T follicular helper cell (primary cell): ENCODE measurements at places on chromosomes 5 and 9.

GRCh38 chr9:96087669-96088299, 212.3 kb downstream of the ERCC6L2 start:
- no peak for DNase-seq

- no peak for DNase-seq
Observed at GRCh38 chr9:78644359-78644758, 347.4 kb downstream of the PSAT1 start.

GRCh38 chr9:6096821-6097220, 81.4 kb upstream of the RANBP6 start:
- DNase-seq: no peak

GRCh38 chr5:1184481-1184880, 16.9 kb upstream of the SLC6A19 start:
- no peak for DNase-seq

DNA sequence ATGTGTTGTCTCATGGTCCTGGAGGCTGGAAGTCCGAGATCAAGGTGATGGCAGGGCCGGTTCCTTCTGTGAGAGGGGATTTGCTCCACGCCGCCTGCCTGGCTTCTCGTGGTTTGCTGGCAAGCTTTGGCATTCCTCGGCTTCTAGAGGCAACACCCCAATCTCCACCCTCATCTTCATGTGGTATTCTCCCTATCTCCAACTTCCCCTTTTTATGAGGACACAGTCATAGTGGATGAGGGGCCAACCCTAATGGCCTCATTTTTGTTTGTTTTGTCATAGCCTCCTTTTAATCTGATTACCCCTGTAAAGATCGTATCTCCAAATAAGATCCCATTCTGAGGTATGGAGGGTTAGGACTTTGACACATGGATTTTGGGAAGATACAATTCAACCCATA, 41.7 kb upstream of the CLK4 start:
- no peak for DNase-seq

DNA sequence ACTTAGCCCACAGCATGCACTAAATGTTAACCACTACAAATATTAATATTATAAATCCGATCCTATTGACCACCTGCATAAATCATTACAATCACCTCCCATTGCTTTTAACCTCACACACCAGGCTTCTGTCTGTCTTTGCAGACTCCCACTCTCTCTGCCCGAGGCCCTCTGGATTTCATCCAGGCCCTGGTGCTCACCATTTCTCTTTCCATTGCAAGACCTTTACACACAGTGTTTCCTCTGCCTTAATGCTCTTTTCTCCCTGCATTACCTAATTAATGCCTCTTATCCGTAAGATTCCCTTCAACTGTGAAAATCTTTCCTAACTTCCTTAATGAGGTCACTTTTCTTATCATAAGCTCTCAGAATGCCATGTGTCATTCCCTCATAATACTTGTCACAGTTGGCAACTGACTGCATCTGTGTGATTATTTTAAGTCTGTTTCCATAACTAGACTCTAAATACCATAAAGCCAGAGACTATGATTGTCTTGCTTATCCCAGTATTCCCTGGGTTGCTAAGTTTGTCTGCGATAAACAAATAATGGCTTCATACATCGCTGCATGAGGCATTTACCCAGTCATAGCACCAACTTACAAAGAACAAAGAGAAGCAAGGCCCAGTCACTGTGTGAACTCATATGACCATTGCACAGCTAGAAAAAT, 155.1 kb downstream of the CCDC192 start:
- no peak for DNase-seq

DNA sequence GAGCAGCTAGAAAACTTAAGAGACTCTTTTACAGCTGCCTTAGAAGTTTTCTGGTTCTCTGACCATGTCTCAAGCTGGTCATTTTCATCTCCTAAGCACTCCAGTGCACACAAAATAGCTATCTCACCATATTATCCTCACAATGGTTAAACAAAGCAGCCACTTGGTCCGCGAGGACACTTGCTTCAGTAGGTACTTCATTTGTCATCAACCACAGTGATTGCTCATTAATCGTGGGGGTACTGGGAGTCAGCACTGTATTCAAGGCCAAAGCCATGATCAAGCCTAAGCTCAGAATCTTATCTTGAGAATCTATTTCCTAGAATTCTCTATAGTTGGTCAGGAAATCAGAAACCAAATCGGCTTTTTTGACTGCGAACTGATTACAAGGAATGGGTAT, 2.9 kb downstream of the ARL14EPL start:
- no peak for DNase-seq

DNA sequence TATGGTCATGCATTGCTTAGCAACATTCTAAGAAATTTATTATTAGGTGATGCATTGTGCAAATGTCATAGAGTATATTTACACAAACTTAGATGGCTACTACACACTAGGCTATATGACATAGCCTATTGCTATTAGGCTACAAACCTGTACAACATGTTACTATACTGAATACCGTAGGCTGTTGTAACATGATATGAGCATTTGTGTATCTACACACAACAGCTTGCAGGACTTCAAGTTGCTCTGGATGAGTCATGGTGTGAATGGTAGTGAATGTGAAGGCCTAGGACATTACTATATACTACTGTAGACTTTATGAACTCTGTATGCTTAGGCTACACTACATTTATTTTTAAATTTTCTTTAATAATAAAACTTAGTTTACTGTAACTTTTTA, 107.2 kb upstream of the MAMDC2 start:
- no peak for DNase-seq

GRCh38 chr9:33489066-33489465, 15.3 kb upstream of the NOL6 start:
- DNase-seq: no peak
